Posterior vena cava (tissue), 2 donors: ENCODE measurements at places on chromosomes 12 and 14.

DNA sequence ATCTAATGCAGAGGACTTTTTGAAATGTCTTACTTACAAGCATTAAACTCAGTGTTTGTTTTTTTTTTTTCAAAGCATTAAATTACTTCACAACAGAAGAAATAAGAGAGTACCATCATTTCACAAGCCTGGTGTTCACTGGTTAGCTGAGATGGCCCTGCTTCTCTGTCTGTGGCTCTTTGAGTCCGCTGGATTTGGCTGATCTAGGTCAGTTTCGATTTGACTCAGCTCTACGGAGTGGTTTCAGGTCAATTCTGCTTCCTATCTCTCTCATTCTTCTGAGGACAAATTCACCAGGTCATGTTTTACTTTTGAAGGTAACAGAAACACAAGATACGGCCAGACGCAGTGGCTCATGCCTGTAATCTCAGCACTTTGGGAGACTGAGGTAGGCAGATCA lies 1066.1 kb downstream of the FLRT2 start:
- no peak for DNase-seq

DNA sequence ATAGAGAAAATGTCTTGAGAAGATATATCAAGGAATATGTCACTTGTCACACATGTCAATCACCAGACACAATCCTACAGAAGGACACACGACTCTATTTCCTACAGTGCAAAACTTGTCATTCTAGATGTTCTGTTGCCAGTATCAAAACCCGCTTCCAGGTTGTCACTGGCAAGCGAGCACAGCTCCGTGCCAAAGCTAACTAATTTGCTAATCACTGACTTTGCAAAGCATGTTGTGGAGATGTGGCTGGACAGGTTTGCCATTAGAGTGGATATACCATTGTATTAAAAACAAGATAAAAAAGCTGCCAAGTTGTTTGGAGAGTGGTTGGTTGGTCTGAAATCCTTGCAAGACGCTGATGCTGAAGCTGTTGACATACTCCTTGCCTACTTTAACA lies 7.9 kb upstream of the SGPP1 start:
- no peak for DNase-seq

DNA sequence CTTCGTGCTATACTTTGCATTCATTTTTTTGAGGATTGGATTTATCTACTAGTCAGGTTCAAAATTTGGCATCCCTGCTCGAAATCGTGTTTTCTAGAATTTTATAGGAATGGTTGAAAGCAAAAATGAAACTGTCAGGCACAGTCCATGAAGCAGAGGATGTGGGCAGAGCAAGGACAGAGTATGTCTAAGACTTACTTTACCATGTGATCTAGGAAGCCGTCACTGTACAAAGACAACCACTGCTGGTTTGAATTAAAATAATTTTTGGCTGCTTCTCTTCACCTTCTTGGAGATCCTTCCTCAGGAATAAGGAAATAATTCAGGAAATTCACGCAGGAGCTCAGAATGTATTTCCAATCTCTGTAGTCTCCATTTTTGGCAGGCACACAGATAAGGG lies 31.6 kb upstream of the SGPP1 start:
- no peak for DNase-seq

GRCh38 chr14:56810836-56811592 lies 735 bp upstream of the OTX2 start:
- DNase-seq: no peak

DNA sequence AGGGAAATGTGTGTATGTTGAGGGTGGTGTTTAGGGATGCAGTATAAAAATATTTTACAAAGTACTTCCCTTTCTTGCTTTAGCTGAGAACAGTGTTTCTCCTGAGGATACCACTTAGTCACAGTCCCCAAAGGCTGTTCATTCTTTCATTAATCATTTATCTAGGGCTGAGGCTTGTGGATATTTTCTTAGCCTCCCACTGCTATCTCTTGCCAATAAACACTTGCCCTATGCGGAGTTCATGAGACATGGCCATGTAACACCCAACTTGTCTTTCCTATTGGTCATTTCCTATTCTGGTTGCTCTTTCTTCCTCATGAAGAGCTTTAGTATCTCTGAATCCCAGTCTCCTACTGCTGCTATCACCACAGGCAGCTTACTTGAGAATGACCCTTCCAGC lies 75.1 kb downstream of the ETNK1 start:
- no peak for DNase-seq

DNA sequence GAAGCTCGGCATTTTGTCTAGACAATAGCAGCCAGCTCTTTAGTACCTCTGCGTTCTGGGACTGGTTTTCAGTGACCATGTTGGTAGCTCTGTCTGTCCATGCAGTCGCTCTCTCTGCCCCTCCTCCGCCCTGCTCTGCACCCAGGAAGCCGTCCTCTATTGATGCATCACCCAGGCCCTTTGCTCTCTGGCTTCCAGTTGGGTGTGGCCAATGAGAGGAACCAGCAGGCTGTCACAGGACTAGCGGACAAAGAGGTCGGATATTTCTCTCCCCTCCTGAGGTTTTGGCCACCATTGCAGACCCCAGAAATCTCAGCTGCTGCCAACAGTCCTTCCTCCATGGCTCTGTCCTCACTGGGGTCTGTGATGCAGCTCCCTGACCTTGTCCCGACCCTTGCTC lies 180.6 kb downstream of the TMEM132D start:
- no peak for DNase-seq
